ENCODE measurements at places on chromosomes 2 and 18.

- no peaks in the 10 kb centered on the region for H3K27me3 ChIP-seq
- no peaks in the 10 kb centered on the region for H3K4me1 ChIP-seq
- no peaks in the 10 kb centered on the region for H3K36me3 ChIP-seq
- H3K4me3 ChIP-seq: no peak overlapping the region
Measured at GRCh38 chr2:184078496-184078895, 519.8 kb upstream of the ZNF804A start.

DNA sequence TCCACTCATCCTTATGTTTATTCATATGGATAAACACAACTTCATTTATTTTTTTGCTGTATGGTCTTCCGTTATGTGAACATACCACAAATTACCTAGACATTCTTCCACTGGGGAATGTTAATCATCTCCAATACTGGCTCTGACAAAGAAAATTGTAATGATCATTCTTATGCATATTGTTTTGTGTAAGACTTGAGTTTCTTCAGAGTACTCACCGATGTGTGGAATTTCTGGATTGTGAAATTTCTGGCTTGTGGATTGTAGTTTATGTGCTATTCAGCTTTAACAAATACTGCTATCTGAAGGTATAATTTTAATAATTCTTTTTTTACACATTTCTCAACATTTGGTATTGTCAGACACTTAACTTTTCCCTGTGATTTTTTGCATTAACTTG lies 212.2 kb upstream of the THUMPD2 start:
- no peak overlapping the region for H3K27ac ChIP-seq
- DNase-seq: no peak
- no peak overlapping the region for H3K4me3 ChIP-seq

- H3K4me1 ChIP-seq: no peaks in the 10 kb centered on the region
- no peak overlapping the region for H3K27ac ChIP-seq
- no peak for DNase-seq
- H3K4me3 ChIP-seq: no peak overlapping the region
Measured at GRCh38 chr2:55408918-55409868, 10.5 kb downstream of the CCDC88A start.

- no peak overlapping the region for H3K27ac ChIP-seq
- no peak for DNase-seq
- no peaks in the 10 kb centered on the region for H3K4me1 ChIP-seq
- H3K36me3 ChIP-seq: no peaks in the 10 kb centered on the region
Measured at GRCh38 chr18:9876212-9876866, 9.4 kb upstream of the TXNDC2 start.

DNA sequence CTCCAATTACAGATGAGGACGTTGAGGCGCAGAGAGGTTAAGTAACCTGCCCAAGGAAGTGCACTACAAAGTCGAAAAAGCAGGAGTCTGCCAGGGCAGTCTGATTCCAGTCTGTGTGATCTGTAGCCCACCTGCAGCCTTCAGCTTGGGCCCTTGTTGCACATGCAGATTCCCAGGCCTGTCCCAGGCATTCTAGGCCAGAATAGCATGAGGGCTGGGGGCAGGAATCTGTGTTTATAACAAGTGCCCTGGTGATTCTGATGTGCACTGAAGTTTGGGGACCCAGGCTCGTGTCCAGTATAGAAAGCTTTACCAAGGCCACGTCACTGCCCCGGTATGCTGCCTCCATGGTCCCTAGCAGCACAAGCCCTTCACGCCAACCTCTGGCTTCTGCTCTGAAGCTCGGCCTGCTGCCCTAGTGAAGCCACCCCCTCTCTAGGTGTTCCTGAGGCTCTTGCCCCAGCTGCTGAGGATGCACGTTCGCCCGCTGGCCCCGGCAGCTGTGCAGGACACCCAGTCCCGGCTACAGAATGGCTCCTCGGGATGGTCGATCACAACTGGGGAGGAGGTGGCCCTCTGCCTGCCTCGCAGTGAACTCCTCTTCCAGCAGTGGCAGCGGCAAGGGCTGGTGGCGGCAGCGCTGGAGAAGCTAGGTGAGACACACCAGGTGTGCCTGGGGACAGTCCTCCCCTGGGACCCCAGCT lies 4.6 kb downstream of the CHRNG start:
- H3K27ac ChIP-seq: no peak overlapping the region
- no peak overlapping the region for H3K4me3 ChIP-seq
- DNase-seq: no peak
- H3K4me1 ChIP-seq: peaks cover 27% of the 10 kb centered on the region
- peaks cover 30% of the 10 kb centered on the region for H3K36me3 ChIP-seq
- peaks cover 15% of the 10 kb centered on the region for H3K27me3 ChIP-seq

DNA sequence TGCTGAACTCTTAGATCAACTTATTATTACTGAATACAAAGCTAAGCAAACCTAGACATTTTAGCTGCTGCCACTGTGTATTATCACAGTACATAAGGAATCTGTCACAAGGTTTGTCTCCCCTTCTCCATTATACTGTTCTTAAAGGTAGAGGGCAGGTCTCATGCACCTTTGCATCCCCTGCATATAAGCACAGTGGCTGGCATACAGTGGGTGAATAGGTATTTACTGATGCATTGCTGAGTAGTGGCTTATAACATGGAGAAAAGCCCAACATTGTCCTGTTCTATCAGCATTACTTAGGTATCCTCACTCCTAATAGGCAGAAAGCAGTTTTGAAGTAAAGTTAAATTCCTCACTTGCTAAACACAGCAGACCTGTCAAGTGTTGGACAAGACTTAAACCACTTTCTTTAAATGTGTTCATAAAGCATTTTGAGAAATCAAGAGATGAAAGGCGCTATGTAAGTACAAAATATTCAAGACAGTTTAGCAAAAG lies 43.6 kb downstream of the SF3B1 start:
- no peak overlapping the region for H3K4me3 ChIP-seq

DNA sequence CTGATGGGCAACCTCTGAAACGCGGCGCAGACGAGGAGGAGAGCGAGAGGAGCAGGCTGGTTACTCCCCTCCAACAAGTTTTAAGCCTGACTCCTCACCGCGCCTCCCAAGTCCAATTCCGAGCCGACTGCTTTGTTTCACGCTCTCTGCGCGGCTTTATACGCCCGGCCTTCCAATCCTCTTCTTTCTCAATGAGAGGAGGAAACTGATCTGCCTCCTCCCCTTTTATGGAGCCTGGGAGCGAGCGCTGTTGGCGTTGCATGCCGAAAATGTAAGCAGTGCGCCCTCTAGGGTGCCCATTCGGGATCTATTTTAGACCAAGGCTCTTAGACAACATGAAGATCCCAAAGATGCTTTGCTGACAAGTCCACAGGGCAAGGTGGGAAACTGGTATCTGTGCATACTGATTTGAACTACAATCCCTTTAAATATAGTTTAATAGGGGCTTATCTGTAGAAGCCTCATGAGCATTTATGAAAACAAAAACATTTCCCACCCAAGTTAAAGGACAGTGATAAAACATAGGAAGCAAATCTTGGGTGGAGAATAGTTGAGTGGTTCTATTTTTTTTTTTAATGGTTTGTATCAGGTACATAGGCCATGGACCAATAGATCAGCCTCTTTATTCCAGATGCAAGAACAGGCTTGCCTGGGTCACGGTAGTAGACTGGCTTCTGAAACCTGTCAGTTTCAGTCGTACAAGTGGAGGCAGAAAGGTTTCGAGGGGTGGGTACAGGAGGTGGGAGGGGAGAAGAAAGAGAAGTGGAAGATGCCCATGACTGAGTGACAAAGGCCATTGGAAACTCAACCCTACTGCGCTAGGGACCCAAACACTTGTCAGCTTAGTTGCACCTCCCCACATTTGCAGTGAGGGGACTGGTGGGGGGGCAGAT lies at the start of gene RND3:
Gene RND3 (minus strand): TSS at position 131 of the 893 bp plus-strand sequence. CDS start 250 bp downstream, outside the sequence.
- H3K27ac ChIP-seq: no peak within 1 kb of the TSS
- H3K4me3 ChIP-seq: no peak within 1 kb of the TSS
- DNase-seq: peak; percentile 63
- peaks cover 1% of the 10 kb centered on the region for H3K36me3 ChIP-seq
- peaks cover 9% of the 10 kb centered on the region for H3K4me1 ChIP-seq

- H3K27ac ChIP-seq: no peak overlapping the region
- no peak overlapping the region for H3K4me3 ChIP-seq
- H3K4me1 ChIP-seq: no peaks in the 10 kb centered on the region
- DNase-seq: no peak
Measured at GRCh38 chr18:48336332-48336731, 72.9 kb downstream of the ZBTB7C start.

DNA sequence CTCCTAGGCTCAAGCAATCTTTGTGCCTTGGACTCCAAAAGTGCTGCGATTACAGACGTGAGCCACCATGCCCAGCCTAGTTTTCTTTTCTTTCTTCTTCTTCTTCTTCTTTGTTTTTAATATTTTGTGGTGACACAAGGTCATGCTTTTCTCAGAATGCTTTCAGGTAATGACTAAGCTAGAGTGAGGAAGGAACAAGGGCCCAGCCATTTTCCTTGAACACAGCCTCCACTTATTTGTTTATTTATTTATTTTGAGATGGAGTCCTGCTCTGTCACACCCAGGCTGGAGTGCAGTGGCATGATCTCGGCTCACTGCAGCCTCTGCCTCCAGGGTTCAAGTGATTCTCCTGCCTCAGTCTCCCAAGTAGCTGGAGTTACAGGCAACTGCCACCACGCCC lies 74.3 kb upstream of the ST3GAL5 start:
- H3K4me3 ChIP-seq: no peak overlapping the region
- peaks cover 22% of the 10 kb centered on the region for H3K4me1 ChIP-seq
- peaks cover 17% of the 10 kb centered on the region for H3K27me3 ChIP-seq
- H3K36me3 ChIP-seq: peaks cover 19% of the 10 kb centered on the region
- H3K27ac ChIP-seq: peak overlapping the region; percentile 63

- DNase-seq: no peak
- H3K4me3 ChIP-seq: peak overlapping the region; percentile 99
- peaks cover 35% of the 10 kb centered on the region for H3K4me1 ChIP-seq
- H3K27me3 ChIP-seq: no peaks in the 10 kb centered on the region
- peak overlapping the region; percentile 99 for H3K27ac ChIP-seq
- peaks cover 33% of the 10 kb centered on the region for H3K36me3 ChIP-seq
Measured at GRCh38 chr18:46096651-46097300, 1.3 kb downstream of the ATP5F1A start.

- H3K27me3 ChIP-seq: peaks cover 40% of the 10 kb centered on the region
- no peak for DNase-seq
- no peak overlapping the region for H3K4me3 ChIP-seq
- H3K27ac ChIP-seq: no peak overlapping the region
- peaks cover 1% of the 10 kb centered on the region for H3K4me1 ChIP-seq
- H3K36me3 ChIP-seq: no peaks in the 10 kb centered on the region
Measured at GRCh38 chr2:60544062-60544461, 9.4 kb downstream of the BCL11A start.

- no peaks in the 10 kb centered on the region for H3K4me1 ChIP-seq
- DNase-seq: no peak
- H3K27me3 ChIP-seq: no peaks in the 10 kb centered on the region
Measured at GRCh38 chr18:413233-413632, 87.3 kb downstream of the COLEC12 start.

DNA sequence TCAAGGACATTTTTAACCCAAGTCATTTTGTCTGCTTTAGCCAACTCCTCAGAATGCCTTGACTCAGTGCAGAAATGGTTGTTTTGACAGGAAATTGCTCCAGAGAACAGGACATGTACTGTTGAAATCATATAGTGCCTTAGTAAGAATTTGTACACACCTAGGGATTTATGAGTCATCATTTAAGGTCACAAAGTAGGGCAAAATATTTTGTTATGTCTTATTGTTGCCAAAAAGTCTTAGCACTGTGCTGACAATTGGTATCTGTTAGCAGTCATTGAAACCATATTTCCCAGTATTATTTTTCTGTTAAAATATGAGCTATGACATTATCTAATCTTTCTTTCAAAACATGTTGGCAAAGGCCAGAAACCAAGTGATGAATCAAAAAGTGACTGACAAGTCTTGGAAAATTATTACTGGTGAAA lies 104.5 kb downstream of the OSBPL6 start:
- no peak overlapping the region for H3K4me3 ChIP-seq
- no peak for DNase-seq
- no peak overlapping the region for H3K27ac ChIP-seq
- H3K36me3 ChIP-seq: no peaks in the 10 kb centered on the region
- H3K27me3 ChIP-seq: peaks cover 14% of the 10 kb centered on the region

- H3K36me3 ChIP-seq: no peaks in the 10 kb centered on the region
- DNase-seq: no peak
- H3K4me3 ChIP-seq: no peak overlapping the region
Measured at GRCh38 chr2:47250586-47251403, 95.7 kb upstream of the STPG4 start.

GRCh38 chr18:77005651-77006195 lies 126.9 kb downstream of the MBP start:
- peaks cover 41% of the 10 kb centered on the region for H3K4me1 ChIP-seq
- DNase-seq: no peak
- H3K36me3 ChIP-seq: peaks cover 31% of the 10 kb centered on the region
- H3K4me3 ChIP-seq: no peak overlapping the region

DNA sequence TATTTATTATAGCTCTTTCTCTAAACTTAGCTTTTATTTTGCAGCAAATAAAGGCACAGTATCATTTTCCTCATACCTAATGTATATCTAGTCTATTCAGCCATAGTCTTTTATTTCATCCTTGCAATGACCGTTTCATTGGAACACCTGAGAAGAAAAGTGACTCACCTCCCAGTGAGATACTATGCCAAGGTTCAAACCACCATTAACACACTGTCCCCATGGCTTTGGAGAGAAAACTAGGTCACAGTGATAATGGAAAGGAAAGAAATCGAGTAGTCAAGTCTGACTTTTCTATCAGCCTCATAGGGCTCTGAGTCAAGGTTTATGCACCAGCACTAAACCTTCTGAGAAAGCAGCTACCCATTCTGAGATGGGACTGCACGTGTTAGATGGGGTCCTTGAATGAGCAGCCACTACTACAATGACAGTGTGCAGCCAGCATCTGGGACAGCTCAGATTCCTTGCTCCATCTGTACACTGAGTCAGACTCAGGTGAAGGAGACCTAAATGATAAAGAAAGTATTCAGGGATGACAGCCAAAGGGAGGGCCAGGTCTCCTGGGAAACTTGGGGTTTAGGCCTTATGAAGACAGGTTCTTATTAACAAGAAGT lies 971.1 kb upstream of the ACVR2A start:
- H3K27me3 ChIP-seq: no peaks in the 10 kb centered on the region
- H3K27ac ChIP-seq: no peak overlapping the region

- no peak overlapping the region for H3K4me3 ChIP-seq
- no peaks in the 10 kb centered on the region for H3K27me3 ChIP-seq
- no peaks in the 10 kb centered on the region for H3K36me3 ChIP-seq
- peaks cover 33% of the 10 kb centered on the region for H3K4me1 ChIP-seq
- no peak for DNase-seq
Measured at GRCh38 chr2:39938035-39938835, 159.2 kb upstream of the THUMPD2 start.

- no peak overlapping the region for H3K4me3 ChIP-seq
- no peaks in the 10 kb centered on the region for H3K27me3 ChIP-seq
- DNase-seq: no peak
- no peak overlapping the region for H3K27ac ChIP-seq
- peaks cover 18% of the 10 kb centered on the region for H3K4me1 ChIP-seq
Measured at GRCh38 chr2:134193006-134193405, 60.9 kb upstream of the MGAT5 start.

- no peak overlapping the region for H3K27ac ChIP-seq
- H3K4me1 ChIP-seq: no peaks in the 10 kb centered on the region
Measured at GRCh38 chr18:58010265-58010664, 33.8 kb upstream of the NEDD4L start.

DNA sequence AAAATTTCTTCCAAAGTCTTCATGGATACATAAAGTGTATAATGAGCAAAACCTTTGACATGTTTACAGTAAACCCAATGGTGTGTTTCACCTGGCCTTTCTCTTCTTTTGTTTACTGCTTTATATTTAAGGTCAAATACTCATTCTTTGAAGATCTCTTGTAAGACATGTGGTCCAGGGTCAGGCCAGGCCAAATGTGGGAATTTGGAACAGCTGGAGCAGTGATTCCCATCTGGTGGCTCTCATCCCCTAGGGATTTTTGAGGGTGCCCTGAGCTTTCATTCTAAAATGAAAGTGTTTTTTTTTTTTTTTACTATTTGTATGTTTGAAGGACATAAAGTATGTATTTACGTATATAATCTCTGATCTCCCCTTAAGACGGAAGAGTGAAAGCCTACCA lies 13.8 kb upstream of the MGAT5 start:
- H3K36me3 ChIP-seq: peaks cover 5% of the 10 kb centered on the region
- no peak overlapping the region for H3K4me3 ChIP-seq
- H3K27me3 ChIP-seq: no peaks in the 10 kb centered on the region
- DNase-seq: no peak
- H3K4me1 ChIP-seq: peaks cover 38% of the 10 kb centered on the region

Data from activated naive CD4-positive, alpha-beta T cell treated with anti-CD3 and anti-CD28 coated beads, Interleukin-2, amount 10 ng/mL, durations not matched to agents 7 days and 5 days (primary cell).